ENCODE measurements at places on chromosomes 13 and 19. TPM values are rescaled to one million over a fixed set of nuclear protein-coding genes. Genes with fewer than 3 reads are reported as not detected.

DNA sequence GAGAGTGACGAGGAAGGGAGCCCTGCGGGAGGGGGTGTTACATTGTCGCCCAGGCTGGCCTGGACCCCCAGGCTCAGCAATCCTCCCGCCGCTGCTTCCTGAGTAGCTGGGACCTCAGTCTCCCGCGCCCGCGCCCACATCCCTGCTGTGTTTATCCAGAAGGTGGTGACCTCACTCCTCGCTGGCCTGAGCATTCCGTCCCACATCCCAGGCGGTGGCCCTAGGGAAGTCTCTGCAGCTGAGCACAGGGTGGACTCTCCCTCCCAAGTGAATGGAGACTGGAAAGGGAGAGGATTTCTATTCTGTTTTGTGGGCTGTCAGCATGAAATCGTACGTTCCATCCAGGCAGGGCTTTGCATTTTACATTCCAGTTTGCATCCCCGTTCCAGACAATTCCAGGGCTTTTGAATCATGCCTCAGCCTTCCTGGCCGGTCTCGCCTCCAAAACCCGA lies 401 bp upstream of the ZNF765 start:
- peak; percentile 57 for DNase-seq

Gene ZNF560
- total RNA-seq: 0.14 TPM

- no peak for DNase-seq
Measured at GRCh38 chr13:75418997-75419396, 63.0 kb downstream of the TBC1D4 start.

Gene KIR2DL4
- not detected for total RNA-seq

- DNase-seq: no peak
Measured at GRCh38 chr19:6216236-6216995, 63.4 kb downstream of the MLLT1 start.
